CD4-positive, alpha-beta T cell treated with Interleukin-15 for 1 hour (primary cell): ENCODE measurements at places on chromosomes 1 and 21.

- DNase-seq: no peak
These were observed 73.3 kb downstream of the IFI44 start for GRCh38 chr1:78722947-78723346.

DNA sequence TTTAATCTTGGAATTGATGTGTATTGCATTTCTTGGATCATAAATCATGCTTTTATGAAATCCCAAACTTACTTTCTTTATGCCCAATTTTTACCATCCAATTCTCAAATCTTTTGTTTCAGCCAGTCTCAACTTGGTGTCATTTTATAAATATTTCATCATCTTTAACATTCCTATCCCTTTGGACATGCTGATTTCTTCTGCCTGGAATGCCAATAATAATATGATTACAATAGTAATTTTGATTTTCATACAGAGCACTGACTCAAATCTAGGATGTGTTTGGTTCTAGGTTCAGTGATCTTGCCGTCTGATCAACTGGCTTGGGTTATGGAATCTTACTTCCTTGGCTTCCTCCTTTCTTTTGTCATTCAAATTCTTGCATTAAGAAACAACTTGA is 12.8 kb downstream of the RRP15 start:
- DNase-seq: no peak

DNA sequence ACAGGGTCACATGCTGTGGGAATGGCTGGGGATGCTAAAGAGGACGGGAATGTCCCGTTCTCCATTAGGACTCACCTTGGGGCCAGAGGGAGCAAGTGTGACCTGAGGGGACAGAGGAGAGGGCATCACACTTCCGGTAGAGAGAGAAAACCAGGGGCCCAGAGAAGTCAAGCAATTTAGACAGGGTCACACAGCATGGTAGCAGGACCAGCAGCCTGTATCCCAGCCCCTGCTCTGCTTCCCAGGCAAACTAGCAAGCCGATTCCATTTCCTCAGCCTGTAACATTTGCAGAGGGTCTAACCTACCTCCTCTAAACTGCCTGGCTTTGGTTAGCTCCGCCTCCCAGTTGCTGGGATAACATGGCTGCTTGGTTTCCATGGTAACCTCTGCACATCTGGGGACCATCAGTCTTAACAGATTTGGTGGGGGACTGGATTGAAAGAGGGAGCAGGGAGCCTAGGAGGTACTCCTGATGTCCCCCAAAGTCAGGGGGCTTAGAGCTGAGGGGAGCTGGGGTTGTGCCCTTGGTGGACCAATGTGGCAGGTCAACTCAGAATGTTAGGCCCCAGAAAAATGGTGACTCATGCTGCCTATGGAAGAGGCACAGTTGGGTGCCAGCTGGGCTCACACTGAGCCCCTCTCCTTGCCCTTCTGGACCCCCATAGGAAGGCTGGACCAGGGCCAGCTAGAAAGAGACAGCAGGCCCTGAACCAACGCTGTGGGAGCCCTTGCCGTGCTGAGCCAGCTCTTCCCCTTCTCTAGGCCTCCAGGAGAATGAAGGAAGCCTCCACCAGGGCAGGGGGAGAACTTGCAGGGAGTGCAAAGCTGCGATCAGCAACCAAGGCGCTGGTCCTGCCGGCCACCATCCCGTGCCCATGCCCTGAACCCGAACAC is 9.5 kb downstream of the COL16A1 start:
- no peak for DNase-seq

DNA sequence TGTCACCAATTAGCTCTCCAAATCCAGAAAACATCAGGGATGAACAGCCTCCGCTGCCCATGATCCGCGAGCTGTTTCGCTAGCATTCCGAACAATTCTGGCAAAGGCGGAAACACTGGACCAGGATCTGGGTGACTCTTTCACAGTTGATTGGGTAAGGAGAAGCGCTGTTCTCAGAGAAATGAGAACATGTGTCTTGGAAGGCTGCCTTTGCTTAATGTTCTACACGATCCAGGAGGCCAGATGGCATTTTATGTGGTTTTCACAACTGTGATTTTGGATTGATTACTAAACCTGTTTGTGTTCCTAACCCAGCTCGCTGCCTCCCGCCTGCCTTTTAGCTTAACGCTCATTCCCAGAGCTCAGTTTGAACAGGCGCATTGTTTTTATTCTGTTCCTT is 144.0 kb downstream of the KIF26B start:
- no peak for DNase-seq

DNA sequence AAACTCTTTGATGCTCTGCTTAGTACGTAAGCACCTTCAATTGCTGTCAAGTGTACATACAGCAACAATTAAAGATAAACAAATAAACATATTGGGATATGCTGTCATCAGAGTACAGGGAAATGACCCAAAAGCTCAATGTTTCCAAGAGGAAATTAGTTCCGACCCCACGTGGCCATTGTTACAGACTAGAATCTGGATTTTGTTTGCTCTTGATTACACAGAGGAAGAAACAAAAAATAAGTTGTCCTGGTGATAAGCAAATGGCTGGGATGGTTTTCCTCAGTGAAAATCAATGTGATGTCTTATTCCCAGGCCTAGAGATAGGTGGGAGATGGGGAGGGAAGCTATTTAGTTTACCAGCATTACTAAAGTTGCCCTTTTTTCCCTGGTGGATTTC is 113.0 kb upstream of the UBE2U start:
- no peak for DNase-seq

DNA sequence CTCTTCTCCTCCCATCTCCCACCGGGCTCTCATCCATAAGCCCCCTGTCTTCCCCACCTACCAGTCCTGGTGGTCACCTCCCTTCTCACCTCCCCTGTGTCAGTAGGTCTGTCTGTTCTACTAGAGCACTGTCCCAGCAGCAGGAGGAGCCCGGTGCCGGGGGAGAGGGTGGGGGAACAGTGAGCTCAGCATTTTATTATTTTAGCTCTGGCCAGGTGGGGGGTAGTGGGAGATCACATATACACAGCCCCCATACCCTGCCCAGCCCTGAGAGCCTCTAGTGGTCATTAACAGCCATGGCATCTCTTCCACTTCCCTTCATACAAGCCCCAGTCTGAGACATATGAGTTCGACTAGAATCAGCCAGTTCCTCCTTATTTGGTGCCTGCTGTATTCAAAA is at the start of gene TMOD4:
TSS of gene TMOD4 (minus strand) at position 119 of the 400 bp plus-strand sequence. CDS start 1,106 bp downstream, outside the sequence.
- no peak for DNase-seq

GRCh38 chr1:26254404-26254803 is 20.4 kb downstream of the CEP85 start:
- no peak for DNase-seq

- no peak for DNase-seq
These were observed 138.0 kb upstream of the CD34 start for GRCh38 chr1:208048904-208049303.

DNA sequence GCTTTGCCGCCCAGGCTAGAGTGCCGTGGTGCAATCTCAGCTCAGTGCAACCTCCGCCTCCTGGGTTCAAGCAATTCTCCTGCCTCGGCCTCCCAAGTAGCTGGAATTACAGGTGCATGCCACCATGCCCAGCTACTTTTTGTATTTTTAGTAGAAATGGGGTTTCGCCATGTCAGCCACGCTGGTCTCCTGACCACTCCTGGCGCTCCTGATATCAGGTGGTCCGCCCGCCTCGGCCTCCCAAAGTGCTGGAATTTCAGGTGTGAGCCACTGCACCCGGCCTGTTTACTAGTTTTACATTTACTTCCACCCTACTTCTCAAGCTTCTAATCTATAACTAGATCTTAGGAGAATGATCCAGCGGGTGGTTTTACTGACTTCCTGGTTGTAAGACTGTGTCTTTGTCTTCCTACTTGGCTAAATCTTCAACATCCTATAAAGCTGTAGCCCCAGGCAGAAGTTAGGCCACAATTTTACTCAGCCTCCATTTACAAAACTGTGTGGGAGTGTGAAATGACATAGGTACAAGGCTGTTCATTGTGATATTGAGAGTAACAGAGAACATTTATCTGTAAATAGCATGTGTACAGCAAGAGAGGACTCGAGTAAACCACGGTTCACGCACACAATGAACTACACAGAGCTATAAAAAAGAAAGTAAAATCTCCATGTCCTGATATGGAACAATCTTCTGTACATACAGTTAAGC is 9.6 kb upstream of the POU2F1 start:
- no peak for DNase-seq

DNA sequence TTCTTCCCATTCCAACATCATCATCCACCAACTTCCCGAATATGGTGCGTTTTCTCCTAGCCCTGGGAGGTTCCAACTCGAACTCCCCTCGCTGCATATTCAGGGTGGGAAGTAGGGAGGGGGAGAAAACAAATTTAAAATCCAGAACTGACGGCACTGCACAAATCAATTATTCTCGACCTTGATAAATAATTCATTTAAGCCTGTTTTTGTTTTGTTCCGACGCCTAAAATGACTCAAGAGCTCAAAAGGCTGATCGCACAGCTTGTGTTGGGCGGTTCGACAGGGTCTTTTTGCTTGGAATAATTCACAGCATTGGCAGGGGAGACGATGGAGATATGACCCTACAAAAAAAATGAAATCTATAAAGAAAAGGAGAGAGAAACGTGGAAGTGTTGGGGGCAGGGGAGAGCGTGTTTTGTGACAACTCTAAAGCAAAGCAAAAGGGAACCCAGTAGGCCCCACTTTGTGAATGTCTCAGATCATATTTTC is 3.1 kb upstream of the BARHL2 start:
- DNase-seq: no peak

DNA sequence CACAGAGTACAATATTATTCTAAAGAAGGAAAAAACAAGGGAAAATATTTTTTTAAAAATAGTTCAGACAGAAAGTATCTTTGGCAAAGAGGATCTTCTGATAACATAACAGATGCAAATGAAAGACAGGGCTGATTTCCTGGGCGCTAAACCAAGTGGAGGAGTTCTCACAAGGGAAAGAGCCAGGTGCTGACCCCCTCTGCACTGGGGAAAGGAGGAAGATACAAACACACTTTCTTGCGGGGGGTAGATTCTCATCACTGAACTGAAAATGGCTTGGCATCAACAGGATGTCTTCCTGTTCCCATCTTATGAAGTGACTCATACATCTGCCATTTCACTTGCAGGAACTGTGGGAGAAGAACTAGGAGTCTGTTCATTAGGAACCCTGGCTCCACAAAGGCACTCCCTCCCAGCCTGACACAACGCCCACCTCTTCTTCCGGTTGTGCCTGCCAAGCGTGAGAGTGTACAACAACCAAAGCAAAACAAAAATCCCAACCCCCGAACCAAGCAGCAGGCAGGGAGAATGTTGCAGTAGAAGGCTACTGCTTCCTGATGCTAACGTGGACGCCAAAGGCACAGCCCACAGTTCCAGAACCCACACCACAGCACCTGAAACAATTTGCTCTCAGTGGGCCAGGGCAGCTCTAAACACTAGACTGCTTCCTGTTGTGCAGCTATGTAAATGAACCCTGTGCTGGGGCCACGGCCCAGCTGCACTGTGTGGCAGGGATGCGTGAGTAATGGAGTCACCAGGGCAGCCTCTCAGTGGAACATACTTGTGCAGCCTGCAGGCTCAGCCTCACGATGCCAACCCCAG is 51.0 kb downstream of the GADD45A start:
- DNase-seq: peak; percentile 41

- DNase-seq: no peak
These were observed 1.9 kb downstream of the TFF1 start for GRCh38 chr21:42364304-42364865.

DNA sequence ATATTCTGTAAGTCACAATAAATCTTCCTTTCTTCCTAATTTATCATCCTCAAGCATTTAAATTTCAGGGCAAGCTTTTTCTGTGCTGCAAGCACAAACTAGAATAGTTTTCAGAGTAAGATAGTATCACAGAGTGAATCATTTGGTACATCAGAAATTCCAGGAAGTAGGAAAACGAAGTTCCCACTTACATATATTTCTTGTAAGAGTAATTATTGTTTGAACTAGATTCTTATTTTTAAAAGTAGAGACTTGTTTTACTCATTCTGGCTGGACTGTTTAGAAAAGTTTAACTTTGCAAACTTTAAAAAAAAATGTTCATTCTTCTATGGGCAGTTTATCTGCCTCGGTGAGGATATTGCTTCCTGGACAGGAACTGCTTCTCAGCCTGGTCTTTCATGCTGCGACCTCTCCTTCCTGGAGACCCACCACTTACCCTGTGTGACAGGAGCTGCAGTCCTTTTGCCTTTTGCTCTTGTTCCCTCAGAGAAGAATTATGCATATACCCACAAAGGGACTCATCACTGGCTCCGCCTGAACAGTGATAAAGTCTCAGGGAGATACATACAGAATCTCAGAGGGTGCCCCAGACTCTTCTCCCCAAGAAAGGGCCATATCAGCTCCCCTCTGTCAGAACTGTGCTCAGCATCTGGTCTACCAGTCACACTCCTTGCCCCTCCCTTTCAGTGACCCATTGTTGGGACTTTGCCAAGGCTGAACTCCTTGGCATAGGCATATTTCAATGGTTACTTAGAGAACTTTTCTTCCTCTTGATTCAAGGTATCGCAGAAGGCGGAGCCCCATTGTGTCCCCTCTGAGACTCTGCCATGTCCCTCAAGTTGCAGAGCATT is 102.7 kb upstream of the CD55 start:
- DNase-seq: no peak

DNA sequence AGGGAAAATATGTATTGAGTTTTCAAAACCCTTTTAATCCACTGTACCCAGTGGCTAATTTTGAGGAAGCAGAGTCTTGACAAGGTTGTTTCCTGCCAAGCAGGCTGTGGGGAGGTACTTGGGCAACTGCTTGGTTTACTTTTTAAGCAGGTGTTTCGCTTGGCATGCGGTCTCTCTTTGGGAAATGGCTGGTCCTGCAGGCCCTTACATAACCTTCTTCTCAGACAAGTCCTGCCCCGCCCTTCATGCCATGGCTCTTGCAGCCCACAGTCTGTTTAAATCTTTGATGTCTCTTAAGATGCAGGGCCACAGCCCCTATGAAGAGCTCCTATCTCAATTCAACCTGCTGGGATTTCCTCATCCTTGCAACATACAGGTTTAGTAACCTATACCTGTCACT is 36.0 kb upstream of the ABCD3 start:
- no peak for DNase-seq

DNA sequence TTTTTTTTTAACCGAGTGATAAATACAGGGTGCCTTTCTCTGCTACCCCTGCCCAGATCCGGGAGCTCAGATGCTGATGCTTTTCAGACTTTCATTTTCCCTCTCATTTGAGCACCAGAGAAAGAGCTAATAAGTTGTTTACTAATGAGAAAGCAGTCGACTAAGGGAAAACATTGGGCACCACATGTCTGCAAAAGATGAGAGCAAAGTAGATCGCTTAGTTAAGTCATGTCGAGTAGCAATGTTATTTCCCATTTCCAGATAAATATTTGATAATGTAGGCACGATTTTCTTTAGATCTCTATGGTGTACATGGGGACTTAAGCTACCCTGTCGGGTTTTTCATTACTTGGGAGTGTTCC is 1.2 kb downstream of the PKN2 start:
- no peak for DNase-seq

- DNase-seq: no peak
These were observed 520.5 kb downstream of the SMYD3 start for GRCh38 chr1:245986404-245987218.

GRCh38 chr1:206708882-206709281 is 24.2 kb downstream of the MAPKAPK2 start:
- no peak for DNase-seq

DNA sequence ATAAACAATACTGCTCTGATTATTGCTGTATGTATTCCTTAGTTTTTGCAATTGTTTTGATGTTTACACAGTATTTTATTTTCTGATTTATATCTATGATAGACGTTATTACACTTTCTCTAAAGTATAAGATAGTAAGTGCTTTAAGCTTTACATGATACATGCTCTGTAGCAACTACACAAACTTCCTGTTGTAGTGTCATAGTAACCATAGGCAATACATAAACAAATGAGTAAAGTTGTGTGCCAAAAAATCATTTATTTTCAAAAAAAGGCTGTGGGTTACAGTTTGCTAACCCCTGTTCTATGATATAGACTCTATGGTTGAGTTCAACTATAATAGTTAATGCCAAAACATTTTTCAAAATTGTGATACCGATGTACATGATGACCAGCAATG is 1156.4 kb downstream of the AMY1C start:
- no peak for DNase-seq
